Skin of body (tissue), 3 donors: ENCODE measurements at places on chromosomes 5 and 9. TPM values are rescaled to one million over a fixed set of nuclear protein-coding genes. Genes with fewer than 3 reads are reported as not detected.

EGFLAM gene
- 22.2 TPM for total RNA-seq

ARID3C gene
- not detected for total RNA-seq

ZNF608 gene
- total RNA-seq, result 41.0 TPM

SLC46A2 gene
- 1.2 TPM for total RNA-seq
